ENCODE measurements at places on chromosomes 3 and 15.

DNA sequence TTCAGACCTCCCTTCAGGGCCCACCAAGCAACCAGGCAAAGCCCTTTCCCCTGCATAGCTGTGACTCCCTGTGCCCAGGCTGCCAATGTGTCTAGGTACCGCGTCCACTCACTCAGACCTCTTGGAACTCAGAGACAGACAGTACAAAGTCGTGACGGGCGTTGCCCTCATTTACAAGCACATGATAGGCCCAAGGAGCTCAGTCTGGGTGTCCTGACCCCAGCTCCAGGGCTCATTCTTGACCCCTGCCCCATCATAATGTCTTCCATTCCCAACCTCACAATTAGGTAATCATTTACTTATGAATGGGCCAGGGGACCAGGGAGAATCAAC lies 56.0 kb downstream of the KLF13 start:
- DNase-seq = no peak

DNA sequence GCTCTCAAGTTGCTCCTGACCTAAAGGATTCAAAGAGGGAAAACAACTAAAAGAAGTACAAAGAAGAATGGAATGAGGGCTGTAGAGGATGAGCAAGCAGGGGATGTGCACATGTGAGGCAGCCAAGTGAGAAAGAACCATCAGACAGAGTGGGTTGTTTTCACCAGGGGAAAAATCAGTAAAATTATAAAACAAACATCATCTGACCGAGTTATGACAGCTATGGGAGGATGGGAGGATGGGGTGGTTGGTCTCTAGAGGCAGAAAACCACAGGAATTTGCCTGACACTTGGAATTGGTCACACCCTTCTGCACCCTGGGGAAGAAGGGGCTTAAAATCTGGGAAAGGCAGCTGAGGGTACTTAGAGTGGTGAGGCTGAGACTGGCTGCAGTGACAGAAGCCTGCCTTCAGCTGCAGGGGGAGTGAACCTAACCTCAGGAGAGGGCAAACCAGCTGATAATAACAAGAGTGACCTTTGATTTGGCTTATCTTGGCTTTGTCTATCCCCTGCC lies 10.1 kb downstream of the ARHGAP31 start:
- no peak for DNase-seq

DNA sequence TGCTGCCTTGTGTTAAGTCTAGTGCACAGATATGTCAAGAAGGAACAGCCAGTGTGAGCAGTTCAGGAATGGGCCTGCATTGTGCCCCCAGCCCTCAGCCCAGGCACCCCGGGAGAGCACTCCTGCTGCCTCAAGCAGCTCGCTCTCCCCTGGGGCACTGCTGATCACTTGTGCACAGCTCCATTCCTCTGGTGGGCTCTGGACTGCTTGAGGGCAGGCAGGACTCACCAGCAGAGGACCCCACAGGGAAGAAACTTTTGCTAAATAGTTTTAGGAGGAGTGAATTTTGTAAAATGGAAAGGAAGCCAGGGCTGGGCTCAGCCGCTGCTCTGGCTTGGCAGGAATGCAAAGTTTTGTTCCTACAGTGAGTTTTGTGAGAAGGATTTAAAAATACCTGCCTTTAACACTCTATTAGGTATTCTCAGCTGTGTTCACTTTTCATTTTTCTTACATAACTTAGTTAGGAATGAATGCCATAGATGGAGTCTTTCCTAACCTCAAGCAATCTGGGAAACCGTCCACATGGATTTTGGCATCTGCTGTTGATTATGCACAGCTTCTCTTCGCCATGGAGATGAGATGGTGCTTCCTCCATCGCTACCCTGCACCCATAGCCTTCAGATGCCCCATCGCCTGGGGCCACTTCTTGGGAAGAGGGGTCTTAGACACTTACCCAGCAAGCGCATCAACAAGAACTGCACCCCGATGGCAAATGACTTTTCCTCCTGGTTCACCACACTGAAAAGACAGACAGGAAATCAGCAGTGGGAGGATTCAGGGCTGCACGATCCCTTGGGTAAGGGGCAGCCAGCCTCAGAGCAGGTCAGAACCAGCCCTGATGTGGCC lies 42.3 kb upstream of the RAB6B start:
- DNase-seq = no peak

- no peak for DNase-seq
Measured at GRCh38 chr3:12774619-12775018, 15.6 kb upstream of the TMEM40 start.

GRCh38 chr3:77281721-77282120 lies 241.8 kb downstream of the ROBO2 start:
- DNase-seq = no peak

GRCh38 chr3:100737334-100737733 lies 28.0 kb downstream of the TFG start:
- DNase-seq = no peak

DNA sequence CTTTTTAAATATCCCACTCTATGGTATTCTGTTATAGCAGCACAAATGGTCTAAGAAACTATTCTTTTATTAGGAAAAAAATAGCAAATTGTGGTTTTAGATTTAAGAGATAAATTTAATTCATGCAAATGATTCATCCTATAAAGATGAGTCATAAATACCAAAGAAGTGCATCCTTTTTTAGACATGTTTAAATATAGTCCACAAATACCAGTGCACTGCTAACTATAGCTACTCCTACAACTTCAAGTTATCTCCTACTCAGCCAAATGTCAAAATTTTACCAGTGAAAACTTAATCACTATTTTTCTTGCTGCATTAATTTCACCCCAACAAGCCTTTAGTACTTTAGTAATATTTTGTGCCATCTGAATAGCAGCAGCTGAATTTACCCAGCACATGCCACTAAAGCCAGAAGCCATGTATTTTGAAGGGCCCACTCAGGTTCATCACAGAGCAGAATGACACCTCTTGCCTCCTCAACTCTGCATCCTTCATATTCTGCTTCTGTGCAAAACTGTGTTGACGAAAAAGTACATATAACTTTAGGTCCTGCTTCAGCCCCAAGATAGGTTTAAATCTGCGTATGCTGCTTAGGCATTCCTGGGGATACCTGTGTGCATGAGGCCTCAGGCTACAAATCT lies 24.9 kb downstream of the CX3CR1 start:
- peak; percentile 38 for DNase-seq

DNA sequence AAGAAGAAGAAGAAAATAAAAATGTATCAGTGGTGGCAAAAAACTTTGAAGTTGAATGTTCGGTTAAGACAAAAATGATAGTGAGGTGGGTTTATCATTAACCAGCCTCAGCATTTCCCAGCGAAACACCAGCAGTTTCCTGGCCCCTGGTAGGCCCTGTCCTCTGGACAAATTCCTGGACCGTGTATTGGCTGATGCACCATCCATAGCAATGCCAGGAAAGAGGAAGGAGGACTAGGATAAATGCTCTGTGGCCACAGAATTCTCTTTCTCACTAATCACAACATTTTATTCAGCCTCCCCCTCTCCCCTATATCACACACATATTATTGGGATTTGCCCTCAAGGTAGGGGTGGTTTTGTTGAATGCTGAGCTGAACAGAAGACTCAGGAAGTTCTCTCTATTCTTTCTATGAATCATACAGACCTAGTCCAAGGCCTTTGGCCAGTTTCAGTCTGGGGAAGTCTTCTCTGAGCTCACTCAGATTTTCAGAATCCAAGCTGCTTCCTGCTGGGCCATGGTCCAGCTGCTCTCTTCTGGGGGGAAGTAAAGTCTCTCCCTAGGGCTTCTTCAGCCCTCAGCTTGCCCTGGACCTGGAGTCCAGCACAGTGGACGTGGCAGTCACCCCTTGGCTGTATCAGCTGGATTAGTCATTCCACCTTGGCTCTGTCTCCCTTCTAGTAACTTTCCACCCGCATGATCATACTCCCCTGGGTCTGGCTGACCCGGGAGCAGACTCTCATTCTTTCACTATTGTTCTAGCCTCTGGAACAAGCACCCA lies 27.6 kb downstream of the SLC28A1 start:
- DNase-seq = no peak
